ENCODE measurements at places on chromosomes 1 and 21. TPM values are rescaled to one million over a fixed set of nuclear protein-coding genes. Genes with fewer than 3 reads are reported as not detected.

DNA sequence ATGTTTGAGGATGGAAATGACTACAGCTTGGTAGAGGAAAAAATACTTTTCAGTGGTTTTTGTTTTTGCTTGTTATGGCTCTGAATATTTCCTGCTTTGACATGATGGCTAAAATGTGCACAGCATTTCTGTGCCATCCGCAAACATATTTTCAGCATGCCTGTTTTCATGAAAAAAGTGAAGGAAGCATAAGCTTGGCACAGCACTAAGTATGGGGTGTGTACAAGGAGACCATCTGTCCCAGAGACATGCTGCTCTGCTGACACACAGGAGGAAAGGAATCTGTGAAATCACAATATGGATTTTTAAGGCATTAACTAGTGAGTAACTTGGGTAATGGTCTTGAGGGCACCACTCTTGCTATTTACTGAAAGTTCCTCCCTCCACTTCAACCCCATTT is 595.5 kb downstream of the RWDD3 start:
- no peak for DNase-seq

GRCh38 chr1:68093737-68094136 is 43.3 kb upstream of the DIRAS3 start:
- DNase-seq, result no peak

Gene TRABD2B
- 0.49 TPM for total RNA-seq

GRCh38 chr1:69126796-69127195 is 440.9 kb upstream of the LRRC7 start:
- no peak for DNase-seq

GRCh38 chr1:204714194-204714860 is 28.8 kb upstream of the LRRN2 start:
- no peak for DNase-seq

- no peak for DNase-seq
Measured at GRCh38 chr1:107225706-107226105, 84.9 kb downstream of the NTNG1 start.

Gene VHLL
- total RNA-seq, result 0.77 TPM

DNA sequence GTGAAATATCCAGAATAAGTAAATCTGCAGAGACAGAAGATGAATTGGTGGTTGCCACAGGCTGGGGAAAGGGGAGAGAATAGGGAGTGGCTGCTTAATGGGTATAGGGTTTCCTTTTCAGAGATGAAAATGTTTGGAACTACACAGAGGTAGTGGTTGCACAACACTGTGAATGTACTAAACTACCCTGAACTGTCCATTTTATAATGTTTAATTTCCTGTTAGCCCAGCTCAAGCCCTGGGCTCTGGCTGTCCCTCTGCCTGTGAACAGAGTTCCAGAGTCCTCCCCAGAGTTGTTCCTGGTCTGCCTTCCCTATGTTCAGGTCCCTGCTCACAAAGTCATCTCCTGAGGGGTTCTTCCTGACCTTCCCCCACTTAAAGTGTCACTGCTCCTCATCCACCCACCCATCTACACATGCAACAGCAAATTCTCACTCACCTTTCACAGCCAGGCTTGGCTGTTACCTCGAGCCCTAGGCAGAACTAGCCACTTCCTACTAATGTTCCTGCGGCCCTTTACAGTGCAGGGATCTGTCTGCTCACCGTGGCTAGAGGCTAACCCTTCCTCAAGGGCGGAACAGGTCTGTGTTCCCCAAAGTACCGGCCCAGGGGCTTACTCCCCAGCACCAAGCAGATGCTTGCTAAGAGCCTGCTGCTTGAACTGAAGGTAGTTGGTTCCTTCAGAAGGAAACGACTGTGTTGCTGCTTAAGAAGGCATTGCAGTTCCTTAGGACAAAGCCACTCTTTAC is 22.4 kb downstream of the DHCR24 start:
- DNase-seq, result no peak

DNA sequence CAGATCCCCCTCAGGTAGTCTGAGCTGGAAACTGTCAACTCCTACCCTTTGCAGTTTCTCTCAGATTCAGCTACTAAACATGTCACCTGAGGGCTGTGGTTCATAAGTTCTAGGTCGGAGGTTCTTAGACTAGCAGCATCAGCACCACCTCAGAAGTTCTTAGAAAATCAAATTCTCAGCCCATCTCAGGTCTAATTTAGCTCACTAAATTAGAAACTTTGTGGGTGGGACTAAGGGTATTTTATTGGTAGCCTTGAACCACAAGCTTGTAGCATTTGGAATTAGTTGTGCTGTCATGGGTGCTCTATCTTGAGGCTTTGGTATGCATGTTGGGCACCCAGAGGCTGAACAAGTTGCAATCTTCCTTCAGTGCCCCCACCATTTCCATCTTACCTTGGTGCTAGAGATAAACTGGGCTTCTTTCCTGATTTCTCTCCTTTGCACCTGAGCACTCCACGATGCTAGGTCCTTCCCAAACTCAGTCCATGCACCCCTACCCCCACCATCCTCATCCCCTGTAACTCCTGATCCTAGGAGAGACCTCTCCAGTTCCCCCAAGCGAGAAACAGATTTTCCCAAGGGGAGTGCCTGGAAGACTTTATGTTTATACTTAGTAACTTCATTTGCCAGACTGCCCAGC is 54.2 kb downstream of the S1PR1 start:
- no peak for DNase-seq

Gene KRTAP21-2
- total RNA-seq, result not detected

Gene OPRD1
- total RNA-seq, result 3.9 TPM

GRCh38 chr1:43835082-43836021 is 98.2 kb upstream of the ARTN start:
- DNase-seq, result no peak

Gene GPR25
- not detected for total RNA-seq

DNA sequence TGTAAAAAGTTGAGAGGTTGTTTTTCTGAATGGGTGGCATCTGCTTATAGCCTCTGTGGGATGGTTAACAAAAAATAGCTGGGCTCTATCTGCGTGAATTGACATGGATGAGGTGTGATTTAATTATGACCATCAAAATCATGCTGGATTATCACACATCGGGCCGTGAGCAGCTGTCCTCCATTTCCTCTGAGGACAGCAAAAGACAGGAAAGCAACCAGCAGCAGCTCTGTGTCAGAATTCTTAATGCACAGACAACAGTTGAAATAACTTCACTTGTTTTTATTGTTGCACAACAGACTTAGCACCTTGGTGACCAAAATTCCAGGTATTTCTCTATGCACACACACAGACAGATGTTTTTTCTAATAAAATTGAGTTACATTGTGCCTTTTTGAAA is 54.5 kb upstream of the LAPTM5 start:
- no peak for DNase-seq

GRCh38 chr21:25859235-25859929 is 124.6 kb downstream of the GABPA start:
- DNase-seq, result no peak

GRCh38 chr1:224743608-224744164 is 127.6 kb downstream of the CNIH3 start:
- no peak for DNase-seq

Gene UBXN11
- 33.5 TPM for total RNA-seq

DNA sequence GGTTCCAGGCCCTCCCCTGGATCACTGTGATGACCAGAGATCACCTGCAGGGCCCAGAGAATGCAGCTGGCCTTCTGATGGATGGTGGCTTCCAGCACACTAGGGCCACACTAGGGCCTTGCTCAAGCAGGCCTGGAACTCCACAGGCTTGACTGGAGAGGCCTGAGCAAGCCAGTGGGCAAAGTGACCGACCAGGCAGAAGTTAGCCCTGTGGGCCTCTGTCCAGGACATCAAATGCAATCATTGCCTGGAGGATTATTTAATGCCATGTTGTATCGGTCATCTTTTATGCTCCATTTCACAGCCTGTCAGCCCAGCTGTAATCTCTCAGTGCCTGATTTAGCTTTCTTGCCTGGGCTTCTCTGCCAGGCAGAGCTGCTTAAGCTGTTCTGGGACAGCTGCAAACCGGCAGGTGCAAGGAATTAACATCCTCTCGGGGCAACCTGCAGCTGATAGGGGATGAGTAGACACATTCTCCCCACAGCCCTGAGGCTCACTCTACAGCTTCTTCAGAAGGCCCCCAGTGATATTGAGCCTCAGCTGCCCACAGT is 17.7 kb downstream of the NENF start:
- no peak for DNase-seq

All from neural crest cell (in vitro differentiated cells).